ENCODE measurements at places on chromosomes 1 and 21.

GRCh38 chr1:184859381-184860105 lies 104.9 kb upstream of the EDEM3 start:
- DNase-seq: no peak

GRCh38 chr1:6384962-6385361 lies 8.6 kb downstream of the ACOT7 start:
- DNase-seq: no peak

DNA sequence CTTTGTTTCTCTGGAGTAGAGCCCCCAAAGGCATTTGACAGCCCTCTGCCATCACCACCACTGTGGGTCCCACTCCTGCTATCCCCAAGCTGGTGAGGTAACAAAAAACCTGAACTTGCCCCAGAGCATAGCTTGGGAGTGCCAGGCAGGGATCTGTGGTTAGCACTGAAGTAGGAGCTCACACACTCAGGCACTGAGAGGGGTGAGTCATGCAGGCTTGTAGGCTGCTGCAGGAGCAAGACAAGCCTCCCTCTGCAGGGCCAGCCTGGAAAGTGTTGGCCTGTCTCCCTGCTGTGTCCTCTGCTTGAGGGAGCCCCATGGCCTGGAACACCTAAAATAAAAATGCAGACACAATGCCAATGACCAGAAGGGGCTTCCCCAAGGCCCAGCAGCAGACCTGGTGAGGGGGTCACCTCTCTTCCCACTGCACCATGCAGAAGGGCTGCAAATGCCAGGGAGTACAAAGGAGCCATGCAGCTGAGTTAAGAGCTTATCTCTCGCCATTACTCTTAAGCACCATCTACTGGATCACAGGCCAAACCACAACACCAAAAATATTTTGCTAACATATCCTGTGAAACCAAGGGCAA lies 108.9 kb upstream of the POGK start:
- DNase-seq: no peak

GRCh38 chr1:116879478-116880133 lies 30.1 kb upstream of the PTGFRN start:
- no peak for DNase-seq

DNA sequence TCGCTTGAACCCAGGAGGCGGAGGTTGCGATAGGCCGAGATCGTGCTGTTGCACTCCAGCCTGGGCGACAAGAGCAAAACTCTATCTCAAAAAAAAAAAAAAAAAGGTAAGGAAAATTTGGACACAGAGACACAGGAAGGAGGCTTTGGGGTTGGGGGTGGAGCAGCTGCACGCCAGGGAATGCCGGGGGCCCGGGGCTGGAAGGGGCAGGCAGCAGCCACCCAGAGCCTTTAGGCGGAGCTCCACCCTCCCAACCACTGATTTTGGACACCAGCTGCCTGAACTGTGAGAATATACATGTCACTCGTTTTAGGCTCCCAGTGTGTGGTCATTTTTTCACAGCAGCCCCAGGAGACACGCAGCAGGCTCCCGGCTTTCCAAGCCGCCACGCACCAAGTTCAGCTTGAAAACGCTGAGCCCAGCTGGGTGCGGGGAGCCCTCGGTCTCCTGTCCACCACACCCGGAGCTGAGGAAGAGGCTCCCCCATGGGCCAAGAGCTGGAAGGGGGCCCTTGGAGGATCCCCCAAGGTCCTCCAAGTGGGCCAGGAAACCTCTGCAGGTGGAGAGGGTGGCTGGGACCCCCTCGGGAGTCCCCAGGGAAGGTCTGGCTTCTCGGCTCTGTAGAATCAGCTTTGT lies 5.9 kb upstream of the FAAP20 start:
- no peak for DNase-seq

- no peak for DNase-seq
These were observed 26.2 kb downstream of the DMAP1 start for GRCh38 chr1:44239331-44239960.

DNA sequence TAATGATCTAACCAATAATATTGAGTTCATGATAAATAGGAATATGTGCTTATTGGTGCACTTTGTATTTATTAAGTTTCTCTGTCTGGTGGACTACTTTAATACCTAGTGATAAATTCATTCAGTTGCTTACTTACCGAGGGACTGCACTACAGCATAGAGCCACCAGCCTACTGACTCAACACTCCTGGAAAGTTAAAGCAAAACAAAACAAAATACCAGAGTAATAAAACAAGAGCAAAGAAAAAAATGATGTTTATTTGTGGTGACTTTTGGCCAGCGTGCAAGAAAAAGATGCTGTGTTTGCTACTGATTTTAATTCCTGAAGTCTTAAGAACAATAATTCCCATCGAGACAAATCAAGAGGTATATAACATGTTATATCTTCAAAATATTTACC lies 586.3 kb downstream of the PLA2G4A start:
- DNase-seq: no peak

- no peak for DNase-seq
These were observed 26.3 kb upstream of the TCEA3 start for GRCh38 chr1:23450894-23451293.

- no peak for DNase-seq
These were observed 497 bp upstream of the C1orf115 start for GRCh38 chr1:220689666-220690065.

- DNase-seq: no peak
These were observed 92.7 kb downstream of the MAB21L3 start for GRCh38 chr1:116203920-116204319.

GRCh38 chr1:10615332-10615731 lies 140.6 kb downstream of the PEX14 start:
- DNase-seq: no peak

Measured in activated CD4-positive, alpha-beta T cell treated with anti-CD3 and anti-CD28 coated beads, Interleukin-2, Interleukin-6, amounts not matched to agents 100 ng/mL and 50 ng/mL, durations not matched to agents 16 hours and 8 hours (primary cell).